ENCODE measurements at places on chromosomes 5 and 9. TPM values are rescaled to one million over a fixed set of nuclear protein-coding genes. Genes with fewer than 3 reads are reported as not detected.

TYRP1 gene
- not detected for total RNA-seq

DNA sequence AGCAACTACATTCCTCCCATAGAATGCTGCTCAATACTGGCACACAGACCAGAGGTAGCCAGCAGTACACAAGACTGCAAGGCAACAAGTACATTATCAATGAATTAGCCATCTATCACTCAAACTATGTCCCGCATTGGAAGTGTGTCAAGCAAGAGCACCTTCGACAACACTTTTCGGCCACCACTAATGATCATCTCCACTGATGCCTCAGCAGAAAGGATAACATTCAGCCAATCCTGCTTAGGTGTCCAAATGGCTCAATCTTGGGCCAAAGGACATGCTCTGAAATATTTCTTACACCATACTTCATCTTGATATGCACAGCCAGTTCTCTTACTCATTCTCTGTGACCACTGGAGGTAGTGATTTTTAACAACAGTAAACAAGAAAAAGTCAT lies 25.0 kb downstream of the SKP1 start:
- no peak for DNase-seq

DNA sequence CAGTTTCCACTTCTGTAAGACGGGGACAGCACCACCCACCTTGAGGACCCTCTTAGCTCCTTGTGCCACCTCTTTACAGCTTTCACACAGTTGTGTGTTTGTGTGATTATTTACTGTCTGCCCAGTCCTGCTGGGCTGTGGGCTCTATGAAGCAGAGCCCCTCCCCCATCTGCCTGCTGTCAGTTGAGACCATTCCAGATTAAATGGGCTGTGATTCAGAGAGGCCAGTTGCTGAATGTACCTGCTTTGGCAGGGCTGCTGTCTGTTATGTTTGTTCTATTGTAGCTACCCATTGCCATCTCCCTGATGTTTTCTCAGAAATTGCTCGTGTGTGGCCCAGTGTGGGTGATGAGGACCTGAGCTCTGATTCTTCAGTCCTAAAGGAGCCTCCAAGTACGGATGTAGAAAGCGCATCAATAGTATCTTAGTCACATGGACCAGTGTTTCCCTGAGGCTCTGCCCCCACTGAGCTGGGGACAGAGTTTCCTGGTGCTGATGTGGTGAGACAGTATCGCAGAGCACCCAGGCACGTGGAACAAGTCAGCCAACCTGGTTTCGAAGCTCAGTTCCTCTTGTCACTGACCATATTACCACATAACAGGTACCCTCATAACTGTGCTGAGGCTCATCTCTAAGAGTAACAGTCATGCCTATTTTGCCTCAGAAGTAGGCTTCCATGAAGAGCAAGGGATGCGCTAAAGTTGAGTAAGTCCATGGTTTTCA lies 3.7 kb downstream of the ANGPTL2 start:
- DNase-seq: no peak

DNA sequence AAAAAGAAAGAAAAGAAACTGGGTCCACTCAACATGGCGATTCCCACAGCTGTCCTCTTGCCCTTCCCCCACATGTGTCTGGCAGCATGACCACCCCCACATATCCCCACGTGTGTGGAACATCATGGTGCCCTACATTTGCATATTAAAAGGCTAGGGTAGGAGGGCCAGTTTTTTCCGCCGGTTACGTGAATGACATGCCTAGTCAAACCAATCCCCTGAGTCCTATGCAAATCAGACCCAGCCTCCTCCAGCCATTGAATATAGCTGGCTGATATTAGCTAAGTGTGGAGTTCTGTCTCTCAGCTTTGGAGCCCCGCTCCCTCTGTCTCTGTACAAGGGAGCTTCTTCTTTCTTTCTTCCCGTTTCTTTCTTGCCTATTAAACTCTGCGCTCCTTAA lies 33.0 kb upstream of the CCDC112 start:
- DNase-seq: no peak

DNA sequence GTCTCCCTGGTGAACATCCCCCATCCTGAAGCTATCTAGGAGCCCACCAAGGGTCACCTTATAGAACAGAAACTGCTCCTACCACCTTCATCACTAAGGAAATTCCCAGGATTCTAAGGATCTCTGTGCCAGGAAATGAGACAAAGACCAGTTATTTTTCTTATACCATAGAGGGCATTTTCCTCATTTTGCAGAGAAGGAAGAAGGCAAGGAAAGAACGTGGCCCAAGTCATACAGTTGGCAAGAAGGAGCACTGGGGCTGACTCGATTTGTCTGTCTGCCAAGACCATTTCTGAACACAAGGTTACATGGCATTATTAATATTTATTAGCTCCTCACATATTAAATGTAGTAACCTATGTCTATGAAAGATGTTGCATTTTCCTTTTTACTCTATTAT lies 49.6 kb upstream of the TNFSF15 start:
- DNase-seq: no peak

DNA sequence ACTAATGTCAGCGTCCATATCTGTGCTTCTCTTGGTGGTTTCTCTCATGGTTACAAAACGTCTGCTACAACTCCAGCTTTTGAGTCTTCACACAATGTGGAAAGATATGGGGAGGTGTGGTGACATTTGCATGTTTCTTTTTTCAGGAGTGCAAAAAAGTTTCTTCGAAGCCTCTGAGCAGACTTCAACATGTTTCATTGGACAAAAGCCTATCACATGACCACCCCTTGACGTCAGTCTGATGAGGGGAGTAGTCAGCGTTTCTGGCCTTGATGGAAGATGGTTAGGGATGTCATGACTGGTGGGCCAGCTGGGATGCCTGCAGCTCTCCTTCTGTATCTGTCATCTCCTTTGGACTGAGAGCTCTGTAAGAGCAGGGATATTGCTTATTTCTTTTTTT lies 61.4 kb downstream of the PTPDC1 start:
- no peak for DNase-seq

- no peak for DNase-seq
These were observed 47.2 kb downstream of the PTGS1 start for GRCh38 chr9:122418016-122418415.
